ENCODE measurements at places on chromosomes 7 and 10. TPM values are rescaled to one million over a fixed set of nuclear protein-coding genes. Genes with fewer than 3 reads are reported as not detected.

GRCh38 chr10:125049216-125049881 is 107.4 kb downstream of the ZRANB1 start:
- DNase-seq, result no peak

DNA sequence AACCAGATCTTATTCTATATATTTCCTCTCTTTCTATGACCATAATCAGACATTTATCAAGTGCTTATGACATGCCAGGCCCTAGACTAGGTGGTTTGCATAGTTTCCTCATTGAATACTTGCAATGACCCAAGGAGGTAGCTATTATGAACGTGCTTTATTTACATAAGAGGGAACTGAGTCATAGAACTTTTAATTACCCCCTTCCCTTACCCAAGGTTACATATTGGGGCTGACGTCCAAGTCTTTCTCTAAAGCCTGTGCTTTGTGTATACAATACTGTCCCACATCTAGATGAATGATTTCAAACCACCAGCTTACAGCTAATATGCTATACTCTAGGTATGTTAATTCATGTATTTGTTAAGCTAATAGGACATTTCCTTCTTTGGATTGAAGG is 91.9 kb upstream of the NPY start:
- no peak for DNase-seq

The MYH16 gene
- polyA plus RNA-seq, result 0.14 TPM

DNA sequence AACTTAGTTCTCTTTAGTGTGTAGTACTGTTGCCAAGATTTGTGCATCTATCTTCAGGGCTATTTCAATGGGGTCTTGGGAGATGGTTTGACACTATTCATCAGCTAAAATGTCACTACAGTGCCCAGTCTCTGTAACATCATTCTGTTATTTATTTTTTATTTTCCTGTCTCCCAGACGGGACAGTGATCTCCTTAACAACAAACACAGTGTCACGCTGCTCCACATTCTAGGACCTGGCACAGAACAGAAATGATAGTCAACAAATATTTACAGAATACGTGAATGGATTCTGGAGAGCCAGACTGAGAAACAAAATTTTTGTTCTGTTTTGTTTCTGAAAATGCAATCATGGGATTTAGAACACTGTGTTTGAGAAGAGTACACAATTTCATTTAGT is 937.7 kb upstream of the LRRN3 start:
- DNase-seq, result no peak

DNA sequence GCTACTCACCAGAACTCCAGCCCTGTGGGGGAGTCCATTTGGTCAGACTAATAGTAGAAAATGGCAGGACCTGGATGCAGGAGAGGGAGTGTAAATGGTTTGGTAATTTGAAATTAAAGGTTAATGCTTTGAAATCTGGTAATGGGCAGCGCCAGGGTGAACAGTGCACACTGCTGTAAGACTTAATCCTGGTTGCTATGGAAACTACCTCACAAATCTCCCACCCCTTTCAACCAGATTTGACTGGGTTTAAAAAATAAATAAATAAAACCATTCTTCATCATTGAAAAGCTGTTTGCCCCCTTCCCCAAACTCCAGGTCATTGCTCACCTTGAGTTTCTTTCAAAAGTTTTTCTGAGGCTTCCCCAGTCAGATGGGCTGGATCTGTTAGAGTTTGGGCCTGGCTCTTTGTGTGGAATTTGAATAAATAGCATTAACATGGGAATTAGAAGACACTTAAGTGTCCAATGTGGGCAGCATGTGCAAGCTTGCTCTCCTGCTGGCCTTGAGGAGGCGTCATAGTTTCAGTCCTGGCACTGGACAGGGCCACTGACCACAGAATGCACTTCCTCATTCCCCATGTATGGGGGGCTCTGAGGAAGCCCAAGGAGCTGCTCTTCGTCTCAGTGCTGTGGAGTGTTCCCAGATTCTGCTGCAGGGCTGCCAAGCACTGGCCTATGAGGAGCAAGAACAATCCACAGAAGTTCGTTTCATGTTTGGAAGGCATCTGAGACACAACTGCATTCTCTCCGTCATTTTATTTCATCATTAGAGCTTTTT is 90.7 kb downstream of the LRRC4 start:
- peak; percentile 30 for DNase-seq

The SEMA3A gene
- polyA plus RNA-seq, result 17.9 TPM

DNA sequence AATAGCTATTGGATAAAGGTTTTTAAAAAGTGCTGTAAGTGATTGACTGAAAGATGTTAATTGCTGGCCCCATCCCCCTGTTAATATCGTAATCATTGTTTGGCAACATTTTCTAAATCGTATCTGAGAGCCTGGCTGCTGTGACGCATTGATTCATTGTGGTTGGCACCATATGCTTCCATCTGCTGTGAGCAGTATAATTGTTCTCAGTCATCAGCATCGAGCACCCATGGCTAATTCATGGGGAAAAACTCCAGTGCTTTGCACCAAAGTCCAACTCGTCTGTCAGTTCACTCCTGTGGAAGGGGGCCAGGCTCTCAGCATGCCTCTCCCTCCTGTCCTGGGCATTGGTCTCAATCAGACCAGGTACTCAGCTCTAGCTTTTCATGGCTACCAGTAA is 205.2 kb downstream of the STK31 start:
- no peak for DNase-seq

- DNase-seq, result no peak
Observed at GRCh38 chr10:11377267-11377666, 234.2 kb downstream of the USP6NL start.

DNA sequence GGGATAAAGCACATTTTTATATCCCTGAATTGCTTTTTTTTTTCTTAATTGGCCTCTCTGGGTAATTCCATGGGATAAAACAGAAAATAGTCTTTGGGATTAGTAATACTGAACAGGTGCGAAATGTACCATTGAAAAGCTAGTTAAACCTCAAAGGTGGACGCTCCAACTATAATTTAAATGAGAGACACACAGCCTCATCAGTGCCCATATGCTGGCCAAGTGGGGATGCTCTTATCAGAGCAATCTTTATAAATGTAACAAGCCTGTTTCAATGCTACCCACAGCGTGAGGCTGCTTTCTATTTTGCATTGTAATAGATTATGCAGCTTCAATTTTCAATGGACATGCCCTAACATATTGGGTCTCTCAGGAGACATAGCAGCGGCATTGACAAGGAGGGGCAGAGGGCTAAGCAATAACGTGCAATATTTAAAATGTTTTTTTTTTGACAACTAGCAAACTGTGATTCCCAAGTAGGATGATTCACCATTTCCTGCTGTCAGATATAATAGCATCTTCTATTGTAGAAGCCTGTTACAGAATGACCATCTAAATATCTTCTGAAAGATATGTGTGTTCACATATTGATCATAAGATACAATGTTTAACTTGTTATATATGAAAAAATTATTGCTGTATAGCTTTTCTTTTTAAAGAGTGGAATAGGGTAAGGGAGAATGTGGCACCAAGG is 91.3 kb upstream of the BET1 start:
- DNase-seq, result no peak

The ANKRD30A gene
- not detected for polyA plus RNA-seq

DNA sequence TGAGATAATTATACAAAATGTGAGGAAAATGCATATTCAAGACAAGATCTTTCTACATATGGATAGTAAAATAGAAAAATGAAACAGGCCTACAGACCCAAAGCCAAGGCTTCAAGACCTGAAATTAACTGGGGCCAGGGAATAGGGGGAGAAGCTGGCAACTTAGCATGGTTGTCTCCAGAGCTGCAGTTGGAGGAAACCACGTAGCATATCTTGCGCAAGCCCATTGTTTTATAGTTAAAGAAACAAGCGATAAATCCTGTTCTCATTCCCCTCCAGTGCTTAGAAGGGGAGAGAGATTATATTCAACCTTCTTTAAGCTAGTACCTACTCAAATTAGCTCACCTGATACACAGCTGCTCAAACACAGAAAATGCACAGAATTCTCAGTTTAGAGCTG is 197.1 kb downstream of the SORCS1 start:
- no peak for DNase-seq

DNA sequence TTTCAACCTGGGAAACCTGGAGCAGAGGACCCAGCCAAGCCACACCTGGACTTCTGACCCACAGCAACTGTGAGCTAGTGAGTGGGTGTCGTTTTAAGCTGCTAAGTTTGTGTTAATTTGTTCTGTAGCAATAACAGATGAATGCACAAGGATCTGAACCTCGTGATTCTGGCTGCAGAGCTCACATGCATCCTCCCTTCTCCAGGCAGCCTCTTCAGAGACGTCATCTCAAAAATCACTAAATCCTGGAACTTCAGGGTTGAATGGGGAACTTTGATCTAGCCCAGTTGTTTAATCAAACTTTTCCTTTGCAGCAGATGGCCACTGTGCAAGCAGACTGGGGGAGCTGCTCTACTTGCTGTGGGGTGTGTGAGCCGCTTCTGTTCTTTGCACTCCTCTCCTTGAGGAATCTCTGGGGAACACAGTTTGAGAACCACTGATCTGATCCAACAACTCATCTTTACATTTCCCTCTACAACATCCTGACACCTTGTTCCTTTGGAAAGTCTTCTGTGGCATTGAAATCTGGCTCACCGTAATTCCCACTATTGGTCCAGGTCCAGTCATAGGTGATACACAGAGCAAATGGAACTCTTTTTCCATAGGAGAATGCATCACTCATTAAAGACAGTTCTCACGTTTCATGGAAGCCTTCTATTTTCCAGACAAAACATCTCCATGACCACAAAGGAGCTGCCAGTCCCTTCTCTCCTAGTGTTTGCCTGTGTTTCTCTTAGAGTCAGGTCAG is 90.3 kb downstream of the CHN2 start:
- DNase-seq, result no peak

GRCh38 chr10:36555036-36555435 is 570.4 kb upstream of the ANKRD30A start:
- DNase-seq, result no peak

Data from muscle of back (tissue), 13 donors.